ENCODE measurements at places on chromosomes 3 and 15.

DNA sequence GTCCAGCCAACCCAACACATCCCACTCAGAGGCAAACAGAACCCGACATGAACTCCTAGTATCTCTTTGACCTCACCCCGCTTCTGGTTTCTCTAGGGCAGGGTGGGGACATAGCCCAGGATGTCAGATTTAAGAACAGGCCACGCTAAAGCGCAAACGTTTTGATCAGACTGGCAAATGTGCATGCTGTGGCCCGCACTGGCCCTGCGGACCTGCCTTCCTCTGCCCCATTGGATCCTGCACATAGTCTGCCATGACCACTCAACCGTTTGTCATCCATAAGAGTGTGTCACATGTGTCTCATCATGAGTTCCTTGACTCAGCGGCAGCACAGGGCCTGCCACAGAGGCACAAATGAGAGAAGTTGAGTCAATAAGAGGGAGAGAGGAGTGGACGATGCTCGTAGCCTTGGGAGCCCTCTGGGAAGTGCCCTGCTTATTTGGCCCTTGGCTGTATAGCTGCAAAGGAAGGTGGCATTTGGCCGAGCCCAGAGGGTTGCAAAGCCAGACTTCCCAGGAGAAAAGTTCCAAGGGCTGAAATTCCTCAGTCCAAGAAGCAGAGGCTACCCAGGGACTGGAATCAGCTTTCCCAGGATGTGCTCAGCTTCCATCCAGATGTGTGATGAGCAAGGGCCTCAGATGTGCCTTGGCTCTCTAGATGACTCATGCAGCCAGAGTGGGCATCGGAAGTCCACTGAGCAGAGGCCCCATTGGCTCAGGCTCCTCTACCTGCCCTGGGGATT, 55.5 kb upstream of the SLCO2A1 start:
- no peak for DNase-seq

- DNase-seq, result no peak
Observed at GRCh38 chr3:173750591-173750990, 353.0 kb downstream of the NLGN1 start.

GRCh38 chr15:90914305-90915080, 11.4 kb downstream of the MAN2A2 start:
- DNase-seq, result no peak

DNA sequence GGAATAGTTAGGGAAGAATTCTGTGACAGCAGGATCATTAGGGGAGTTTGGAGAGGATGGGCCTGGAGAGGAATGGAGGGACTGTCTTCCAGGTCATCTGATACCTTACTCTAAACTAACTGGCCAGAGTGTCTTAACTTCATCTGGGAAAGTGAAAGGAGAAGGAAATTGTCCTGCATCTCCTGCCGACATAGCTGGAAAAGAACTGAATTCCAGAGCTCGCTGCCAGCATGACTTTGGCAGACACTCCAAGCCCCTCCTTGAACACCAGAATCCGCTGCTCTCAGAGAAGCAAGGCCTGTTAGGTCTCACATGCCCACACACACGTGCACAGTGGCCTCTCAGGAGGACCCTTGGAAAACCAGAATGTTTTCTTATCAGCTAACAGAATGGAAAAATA, 10.5 kb downstream of the ABI3BP start:
- DNase-seq, result no peak

- no peak for DNase-seq
Observed at GRCh38 chr3:88773766-88774165, 333.7 kb upstream of the EPHA3 start.

Data from activated T-helper 1 cell treated with Interleukin-2 at 50 U/mL for 16 hours (primary cell).